Urothelium cell line (cell line): ENCODE measurements at places on chromosomes 3 and 15.

GRCh38 chr3:111895071-111895470 is 36.0 kb downstream of the PHLDB2 start:
- DNase-seq = no peak

- DNase-seq = no peak
Measured at GRCh38 chr3:107752202-107752990, 229.6 kb downstream of the BBX start.

GRCh38 chr15:57522148-57522547 is 69.6 kb upstream of the MYZAP start:
- DNase-seq = no peak

DNA sequence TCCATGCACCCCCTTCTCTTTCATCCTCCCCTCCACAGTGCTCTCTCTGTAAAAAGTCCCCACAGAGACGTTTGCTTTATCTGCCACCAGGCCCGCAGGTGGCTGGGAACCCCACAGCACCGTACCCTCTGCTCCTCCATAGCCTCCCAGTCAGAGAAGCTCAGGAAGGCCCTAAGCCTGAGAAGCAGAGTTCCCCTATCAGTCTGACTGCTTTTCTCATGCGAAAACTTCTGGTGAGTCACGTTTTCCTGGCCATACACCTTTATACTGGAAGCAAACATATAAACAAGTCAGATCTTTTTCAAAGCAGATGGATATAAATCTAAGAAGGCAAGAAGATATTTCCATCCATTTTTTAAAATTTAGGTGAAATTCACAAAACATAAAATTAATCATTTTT is 51.5 kb upstream of the MEF2A start:
- DNase-seq = no peak

- no peak for DNase-seq
Measured at GRCh38 chr3:185508335-185508991, 9.6 kb upstream of the TMEM41A start.

- peak; percentile 83 for DNase-seq
Measured at GRCh38 chr15:59918994-59919951, 84.8 kb upstream of the FOXB1 start.

DNA sequence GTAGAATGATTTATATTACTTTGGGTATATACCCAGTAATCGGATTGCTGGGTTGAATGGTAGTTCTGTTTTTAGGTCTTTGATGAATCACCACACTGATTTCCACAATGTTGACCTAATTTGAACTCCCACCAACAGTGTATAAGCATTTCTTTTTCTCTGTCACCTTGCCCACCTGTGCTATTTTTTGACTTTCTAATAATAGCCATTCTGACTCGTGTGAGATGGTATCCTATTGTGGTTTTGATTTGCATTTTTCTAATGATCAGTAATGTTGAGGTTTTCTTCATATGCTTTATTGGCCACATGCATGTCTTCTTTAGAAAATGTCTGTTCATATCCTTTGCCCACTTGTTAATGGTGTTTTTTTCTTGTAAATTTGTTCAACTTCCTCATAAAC is 340.8 kb downstream of the PLOD2 start:
- DNase-seq = no peak

DNA sequence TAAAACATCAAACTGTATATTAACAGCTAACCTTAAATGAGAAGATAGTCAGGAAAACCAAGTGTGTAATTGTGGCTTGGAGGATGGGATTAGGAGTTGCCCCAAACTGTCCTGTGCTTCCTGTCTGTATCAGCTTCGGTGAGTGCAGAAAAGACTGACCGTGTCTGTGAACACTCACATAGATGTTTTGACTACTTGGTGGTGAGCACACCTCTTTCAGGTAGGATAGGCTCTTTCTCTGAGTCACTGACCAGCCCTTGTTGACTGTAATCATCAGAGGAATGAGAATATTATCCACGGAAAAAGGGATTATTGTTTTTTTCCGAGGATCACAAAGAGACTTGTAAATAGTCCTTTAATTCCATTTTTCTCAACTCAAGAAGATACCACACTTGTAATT is 51.5 kb downstream of the GMNC start:
- no peak for DNase-seq

- no peak for DNase-seq
Measured at GRCh38 chr3:65811892-65812291, 226.8 kb downstream of the MAGI1 start.

GRCh38 chr3:192902549-192902948 is 15.1 kb downstream of the MB21D2 start:
- no peak for DNase-seq

GRCh38 chr3:15041950-15042349 is 23.2 kb downstream of the MRPS25 start:
- no peak for DNase-seq

DNA sequence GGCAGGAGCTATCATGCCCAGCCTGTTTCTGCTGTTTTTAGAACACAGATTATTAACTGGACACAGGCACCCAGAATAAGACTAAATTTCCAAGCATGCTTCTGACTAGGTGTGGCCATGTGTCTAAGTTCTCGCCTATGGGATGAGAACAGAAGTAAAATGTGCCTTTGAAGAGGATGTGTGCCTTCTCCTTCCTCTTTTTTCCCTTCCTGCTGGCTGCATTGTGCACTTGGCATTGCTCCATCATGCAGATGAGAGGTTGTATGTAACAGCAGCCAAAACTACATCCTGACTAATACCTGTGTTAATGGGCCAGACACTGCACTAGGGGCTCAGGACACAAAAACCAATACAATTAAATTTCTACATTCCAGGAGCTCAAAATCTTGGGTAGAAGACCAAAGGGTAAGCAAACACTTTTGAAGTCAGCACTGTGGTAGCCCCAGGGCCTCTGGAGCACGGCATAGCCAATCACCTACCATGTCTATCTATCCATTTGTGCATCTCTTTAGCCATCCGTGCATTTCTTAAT is 40.9 kb upstream of the RNU6-1 start:
- DNase-seq = no peak

DNA sequence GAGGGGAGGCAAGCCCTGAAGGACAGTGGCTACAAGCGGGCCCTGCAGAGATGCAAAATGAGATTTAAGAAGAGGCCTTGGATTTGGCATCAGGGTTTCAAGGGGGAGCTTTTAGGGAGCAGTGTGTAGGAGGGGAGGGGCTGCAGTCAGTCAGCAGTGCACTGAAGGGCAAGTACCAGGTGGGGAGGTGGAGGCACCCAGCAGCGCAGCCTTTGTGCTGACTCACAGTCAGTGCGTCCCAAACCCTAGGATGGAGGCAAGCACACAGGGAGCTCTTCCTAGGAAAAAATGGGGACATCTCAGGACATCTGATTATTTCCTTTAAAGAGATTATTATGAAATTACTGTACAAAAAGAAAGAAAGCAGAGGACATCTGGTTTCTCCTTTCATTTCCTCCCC is 80.0 kb downstream of the AAGAB start:
- DNase-seq = no peak

DNA sequence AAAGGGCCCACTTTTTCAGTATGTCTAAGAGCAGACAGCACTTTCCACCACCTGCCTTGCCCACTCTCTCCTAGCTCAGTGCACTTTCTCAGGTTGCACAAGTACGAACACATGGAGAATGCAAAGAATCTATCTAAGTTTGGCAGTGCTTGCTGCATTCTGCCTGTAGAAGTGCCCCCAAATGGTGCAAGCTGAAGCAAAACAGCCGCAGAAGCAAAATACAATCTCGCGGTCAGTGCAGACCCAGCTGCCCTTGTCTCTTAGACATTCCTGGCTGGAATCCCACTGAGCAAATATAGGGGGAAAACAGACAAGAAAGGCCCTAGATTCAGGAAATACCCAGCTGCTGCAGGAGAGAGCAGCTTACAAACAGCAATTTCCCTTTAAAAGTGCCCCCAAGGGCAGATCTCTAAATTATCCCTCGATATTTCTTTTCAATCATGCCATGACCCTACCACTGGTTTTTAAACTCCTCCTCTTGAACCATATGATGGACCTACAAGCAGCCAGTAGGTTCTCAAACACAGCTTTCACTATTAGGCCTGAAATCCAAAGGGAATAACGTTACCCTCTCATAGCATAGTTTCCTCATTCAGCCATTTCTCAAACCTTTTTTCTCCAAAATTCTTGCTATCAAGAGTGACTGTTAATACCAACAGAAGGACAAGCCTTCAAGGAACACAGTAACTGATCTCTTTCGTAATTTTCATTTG is 67.0 kb downstream of the TNIK start:
- DNase-seq = no peak

- no peak for DNase-seq
Measured at GRCh38 chr3:169847896-169848295, 21.8 kb downstream of the LRRC31 start.

- no peak for DNase-seq
Measured at GRCh38 chr3:80215191-80215590, 447.4 kb upstream of the ROBO1 start.

- DNase-seq = no peak
Measured at GRCh38 chr3:154690413-154690812, 260.4 kb upstream of the GPR149 start.

- DNase-seq = no peak
Measured at GRCh38 chr3:66755924-66756323, 242.2 kb upstream of the KBTBD8 start.

- DNase-seq = no peak
Measured at GRCh38 chr3:80771085-80771484, 990.4 kb downstream of the GBE1 start.

DNA sequence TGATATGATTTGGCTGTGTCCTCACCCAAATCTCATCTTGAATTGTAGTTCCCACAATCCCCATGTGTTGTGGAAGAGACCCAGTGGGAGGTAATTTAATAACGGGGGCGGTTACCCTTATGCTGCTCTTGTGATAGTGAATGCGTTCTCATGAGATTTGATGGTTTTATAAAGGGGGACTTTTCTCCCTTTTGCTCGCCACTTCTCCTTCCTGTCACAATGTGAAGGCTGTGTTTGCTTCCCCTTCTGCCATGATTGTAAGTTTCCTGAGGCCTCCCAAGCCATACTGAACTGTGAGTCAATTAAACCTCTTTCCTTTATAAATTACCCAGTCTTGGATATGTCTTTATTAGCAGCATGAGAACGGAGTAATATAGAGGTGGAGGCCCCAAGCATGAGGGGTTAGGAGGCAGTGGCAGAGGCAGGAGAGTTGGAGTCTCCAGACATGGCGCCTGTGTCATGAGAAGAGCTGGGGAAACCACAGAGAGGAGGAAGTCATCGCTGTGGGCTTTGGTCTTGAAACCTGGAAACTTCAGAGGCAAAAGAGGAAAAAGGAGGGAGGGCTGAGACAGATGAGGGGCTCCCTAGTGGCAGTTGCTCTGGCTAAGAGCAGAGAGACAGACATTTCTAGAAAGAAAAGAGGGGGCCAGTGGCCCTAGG is 107.8 kb upstream of the VEPH1 start:
- DNase-seq = no peak

GRCh38 chr3:156614642-156615511 is 59.5 kb upstream of the TIPARP start:
- no peak for DNase-seq

DNA sequence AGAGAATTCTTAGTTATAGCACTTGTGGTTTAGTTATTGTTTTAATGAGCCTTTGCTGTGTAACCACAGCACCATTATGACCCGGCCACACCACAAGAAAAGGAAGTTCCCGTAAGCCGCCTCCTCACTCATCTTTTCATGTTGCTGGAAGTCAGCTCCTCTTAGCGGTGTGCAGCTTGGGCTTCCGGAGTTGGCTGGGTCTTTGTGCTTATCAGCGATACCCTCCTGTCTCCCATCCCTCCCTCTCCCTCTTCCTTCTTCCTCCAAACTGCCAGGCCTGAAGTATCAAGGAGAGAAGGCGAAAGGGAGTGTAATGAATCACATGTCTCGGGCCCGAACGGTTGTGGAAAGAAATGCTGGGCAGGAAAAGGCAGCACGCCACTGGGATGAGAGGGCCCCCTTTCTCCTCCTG is 353.5 kb downstream of the MCTP2 start:
- peak; percentile 69 for DNase-seq

- DNase-seq = peak; percentile 91
Measured at GRCh38 chr3:115790759-115791158, 167.4 kb downstream of the GAP43 start.

DNA sequence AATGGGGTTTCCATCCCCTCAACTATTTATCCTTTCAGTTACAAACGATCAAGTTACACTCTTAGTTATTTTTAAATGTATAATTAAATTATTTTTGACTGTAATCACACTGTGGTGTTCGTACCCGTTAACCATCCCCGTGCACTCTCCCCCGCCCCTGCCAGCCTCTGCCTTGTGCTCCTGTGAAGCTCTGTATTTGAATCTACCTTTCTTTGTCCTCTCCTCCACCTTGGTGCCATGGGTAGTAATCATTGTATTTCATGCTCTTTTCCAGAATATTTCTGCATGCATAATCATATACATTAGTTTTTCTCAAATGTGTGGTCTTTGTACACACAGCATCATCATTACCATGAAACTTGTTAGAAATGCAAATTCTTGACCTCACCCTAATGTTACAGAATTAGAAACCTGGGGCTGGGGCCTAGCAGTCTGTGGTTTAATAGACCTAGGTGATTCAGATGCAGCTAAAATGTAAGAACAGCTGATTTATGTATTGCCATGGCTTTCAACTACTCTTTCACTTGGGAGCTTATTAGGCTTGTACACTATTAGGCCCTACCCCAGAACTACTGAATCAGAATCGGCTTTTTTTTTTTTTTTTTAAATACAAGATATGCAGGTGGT is 91.5 kb downstream of the STT3B start:
- no peak for DNase-seq

- no peak for DNase-seq
Measured at GRCh38 chr3:194040516-194041273, 95.3 kb upstream of the HES1 start.

GRCh38 chr3:5009506-5010109 is 30.4 kb downstream of the BHLHE40 start:
- no peak for DNase-seq

DNA sequence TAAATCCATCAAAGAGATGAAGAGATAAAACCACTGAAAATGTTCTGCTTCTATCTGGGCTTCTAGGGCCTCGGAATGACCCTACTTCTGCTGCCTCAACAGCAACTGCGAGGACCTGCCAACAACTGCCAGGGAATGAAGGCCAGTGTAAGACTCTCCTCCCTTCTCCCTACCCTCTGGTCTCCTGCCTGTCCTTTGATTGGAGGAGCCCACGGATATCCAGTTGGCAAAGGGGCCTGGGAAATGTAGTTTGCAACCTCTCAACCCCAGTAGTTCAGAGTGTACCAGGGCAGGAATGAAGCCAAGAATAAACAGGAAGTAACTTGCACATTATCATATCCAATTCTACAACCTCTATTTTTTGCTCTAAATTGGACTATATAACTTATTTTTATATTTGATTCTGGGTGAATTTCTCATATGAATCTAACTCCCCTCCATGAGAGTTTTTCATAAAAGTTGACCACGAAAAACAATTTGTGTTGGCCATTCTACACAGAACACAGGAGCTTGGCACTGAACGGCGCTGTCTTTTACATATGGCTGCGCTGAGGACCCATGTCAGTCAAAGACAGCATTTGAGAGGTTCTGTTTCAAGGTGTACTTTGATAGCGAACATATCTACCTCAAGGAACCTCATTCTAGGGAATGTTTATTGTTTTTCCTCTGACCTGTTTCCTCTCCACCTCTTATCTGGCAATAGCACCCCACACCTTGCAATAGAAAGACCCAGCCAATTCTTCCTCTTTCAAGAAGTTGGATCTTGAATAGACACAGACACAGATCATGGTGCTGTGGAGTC is 91.1 kb upstream of the RNF7 start:
- DNase-seq = peak; percentile 54

GRCh38 chr3:191020730-191021396 is 158.4 kb upstream of the GMNC start:
- DNase-seq = no peak

GRCh38 chr15:66065325-66065724 is 188.2 kb downstream of the MEGF11 start:
- no peak for DNase-seq
